AML-193 (cell line): ENCODE measurements at places on chromosomes 11 and 22.

DNA sequence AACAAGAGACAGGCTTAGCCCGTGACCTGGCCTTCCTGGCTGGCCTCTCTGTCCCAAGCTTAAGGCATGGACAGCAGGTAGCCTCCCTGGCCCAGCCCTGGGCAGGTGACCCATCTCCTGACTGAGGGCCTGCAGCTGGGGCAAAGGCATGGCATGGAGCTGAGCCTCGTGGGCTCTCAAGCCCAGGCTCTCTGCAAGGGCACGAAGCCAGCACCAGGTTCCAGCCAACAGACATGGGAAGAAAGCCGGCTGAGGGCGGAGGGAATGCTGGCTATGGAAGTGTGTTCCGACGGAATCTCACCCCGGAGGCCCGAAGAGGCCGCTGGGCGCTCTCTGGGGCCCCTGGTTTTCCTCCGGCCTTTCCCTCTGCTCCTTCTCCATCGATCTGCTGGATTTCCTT lies 12.9 kb downstream of the DNAL4 start:
- no peak for DNase-seq

- DNase-seq: no peak
These were observed 60.9 kb upstream of the MYEOV start for GRCh38 chr11:69232821-69233743.

GRCh38 chr22:19884954-19885751 lies 30.5 kb upstream of the GNB1L start:
- no peak for DNase-seq

DNA sequence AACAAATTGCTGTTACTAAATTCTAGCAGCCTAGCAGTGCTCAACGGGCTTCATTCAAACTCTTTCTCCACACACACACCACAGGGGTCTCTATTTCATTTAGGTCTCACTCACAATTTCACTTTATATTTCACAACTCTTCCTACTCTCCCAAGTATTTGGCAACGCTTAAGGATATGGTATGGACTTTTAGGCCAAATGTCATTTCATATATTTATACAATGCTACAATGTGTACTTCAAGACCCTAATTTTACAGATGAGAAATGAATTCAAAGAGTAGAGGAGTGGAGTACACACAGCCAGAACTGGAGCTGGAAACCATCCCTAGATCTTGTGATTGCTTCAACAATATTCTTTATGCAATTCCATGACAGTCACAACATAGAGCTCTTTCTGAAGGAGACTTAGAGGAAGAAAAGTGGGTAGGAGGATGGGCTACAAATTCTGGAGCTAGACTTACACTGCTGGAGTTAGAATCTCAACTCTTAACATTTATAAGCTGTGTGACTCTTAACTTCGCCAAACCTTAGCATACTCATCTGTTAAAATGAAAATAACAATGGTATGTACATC lies 2.5 kb upstream of the MS4A13 start:
- no peak for DNase-seq

DNA sequence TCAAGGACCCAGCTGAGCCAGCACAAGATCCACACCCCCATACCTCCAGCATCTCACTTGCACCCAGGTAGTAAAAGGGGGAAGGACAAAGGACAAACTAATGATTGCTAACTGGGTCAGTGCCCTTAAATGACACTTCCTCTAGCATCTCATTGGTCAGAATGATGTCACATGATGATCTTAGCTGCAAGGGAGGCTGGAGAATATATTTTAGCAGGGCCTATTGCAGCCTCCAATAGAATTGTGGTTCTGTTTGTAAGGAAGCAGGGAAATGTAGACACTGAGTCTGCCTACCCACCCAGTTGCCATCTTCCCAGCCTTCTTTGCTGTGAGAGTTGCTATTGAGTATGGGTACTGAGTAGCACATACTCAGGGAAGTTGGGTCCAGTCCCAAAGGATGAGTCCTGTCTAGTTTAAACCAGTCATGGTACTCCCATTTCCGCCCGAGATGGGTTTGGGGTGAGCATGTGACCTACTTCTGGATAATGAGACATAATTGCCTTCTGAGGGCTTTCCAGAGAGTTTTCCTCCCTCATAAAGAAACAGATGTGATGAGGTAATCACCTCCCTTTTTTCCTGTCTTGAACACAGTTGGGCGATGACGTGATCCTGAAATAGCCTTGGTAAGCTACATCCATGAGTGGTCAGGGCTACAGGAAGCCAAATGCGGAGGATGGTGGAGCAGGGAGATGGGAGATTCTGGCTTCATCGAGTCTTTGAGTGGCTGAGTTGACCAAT lies 5.5 kb upstream of the DNAL4 start:
- DNase-seq: no peak

GRCh38 chr11:121352251-121352891 lies 59.8 kb downstream of the SC5D start:
- no peak for DNase-seq

DNA sequence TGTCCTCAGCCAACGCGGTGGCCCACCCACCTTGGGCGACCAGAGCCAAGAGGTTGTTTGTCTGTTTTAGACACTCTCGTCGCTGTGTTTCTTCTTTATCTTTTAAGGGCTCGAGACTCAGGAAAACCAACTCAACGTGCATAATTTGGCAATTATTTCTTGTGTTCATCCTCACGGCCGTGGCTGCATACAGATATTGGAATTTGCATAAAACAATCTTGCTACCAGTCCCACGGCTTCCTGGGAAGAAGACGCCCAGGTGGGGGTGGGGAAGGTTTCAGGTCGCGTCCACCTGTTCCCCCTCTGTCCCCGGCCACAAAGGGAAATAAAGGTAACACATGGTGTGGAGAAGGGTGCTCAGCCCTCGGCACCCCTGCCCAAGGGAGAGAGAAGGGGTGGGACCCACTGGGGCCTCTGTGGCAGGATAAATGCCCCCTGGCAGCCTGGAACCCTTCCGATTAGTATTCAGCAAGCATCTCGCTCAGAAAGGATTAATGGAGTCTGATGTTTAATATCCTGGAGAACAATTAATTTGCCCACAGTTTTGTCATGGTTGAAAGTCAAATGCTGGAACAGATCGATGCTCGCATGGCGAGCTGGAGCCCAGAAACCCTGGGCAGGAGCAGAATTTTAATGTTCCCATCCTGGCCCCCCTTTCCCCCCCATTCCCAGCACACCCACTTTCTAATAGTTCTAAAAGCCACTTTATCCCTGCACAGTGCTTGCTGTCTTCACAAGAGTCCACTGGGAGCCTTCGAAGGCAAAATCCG lies 359.7 kb downstream of the MN1 start:
- no peak for DNase-seq

GRCh38 chr11:97454988-97455387 lies 1065.2 kb downstream of the JRKL start:
- DNase-seq: no peak

DNA sequence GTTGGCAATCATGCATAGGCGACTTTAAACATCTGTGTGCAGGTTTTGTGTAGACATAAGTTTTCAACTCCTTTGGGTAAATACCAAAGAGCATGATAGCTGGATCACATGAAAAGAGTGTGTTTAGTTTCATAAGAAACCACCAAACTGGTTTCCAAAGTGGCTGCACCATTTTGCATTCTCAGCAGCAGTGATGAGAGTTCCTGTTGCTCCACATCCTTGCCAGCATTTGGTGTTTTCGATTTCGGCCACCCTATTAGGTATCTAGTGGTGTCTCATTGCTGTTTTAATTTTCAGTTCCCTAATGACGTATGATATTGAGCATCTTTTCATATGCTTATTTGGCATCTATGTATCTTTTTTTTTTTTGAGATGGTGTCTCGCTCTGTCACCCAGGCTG lies 62.8 kb upstream of the CCND1 start:
- DNase-seq: no peak

- DNase-seq: no peak
These were observed 252.1 kb upstream of the CCDC179 start for GRCh38 chr11:23112390-23112789.

- no peak for DNase-seq
These were observed 5.6 kb downstream of the CHST1 start for GRCh38 chr11:45659818-45660160.
